ENCODE measurements at places on chromosomes 16 and 17.

DNA sequence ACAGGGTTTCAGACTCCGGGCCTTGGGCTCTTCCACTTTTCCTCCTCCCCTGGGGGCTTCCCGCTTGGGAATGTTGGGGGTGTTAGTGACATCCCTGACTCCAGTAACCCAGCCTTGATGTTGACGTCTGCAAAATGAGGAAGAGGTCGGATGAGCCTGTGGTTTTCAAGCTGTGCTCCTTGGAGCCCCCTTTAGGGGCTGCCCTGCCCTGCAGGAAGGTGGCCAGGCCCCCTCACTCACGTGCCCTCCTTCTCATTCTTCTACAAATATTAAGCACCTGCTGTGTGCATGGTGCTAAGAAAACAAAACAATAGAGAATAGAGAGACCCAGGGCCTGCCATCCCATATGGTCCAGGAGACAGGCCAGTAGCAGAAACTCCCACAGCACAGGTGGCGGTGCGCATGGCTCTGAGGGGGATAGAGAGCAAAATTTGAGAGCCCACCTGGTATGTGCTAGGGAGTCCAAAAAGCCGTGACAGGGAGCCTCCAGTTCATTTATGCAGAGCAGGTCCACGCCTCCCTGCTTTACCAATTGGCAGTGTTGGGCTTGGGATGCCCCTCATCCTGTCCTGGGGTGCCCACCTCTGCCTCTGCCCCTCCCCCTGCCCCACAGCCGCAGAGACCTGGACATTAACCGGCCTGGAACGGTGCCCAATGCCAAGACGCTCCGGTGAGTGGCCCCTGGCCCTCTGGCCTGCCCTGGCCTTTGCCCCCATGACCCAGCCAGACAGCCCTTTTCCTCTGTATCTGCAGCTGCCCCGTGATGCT lies 7.4 kb downstream of the NDRG4 start:
- no peak for DNase-seq

DNA sequence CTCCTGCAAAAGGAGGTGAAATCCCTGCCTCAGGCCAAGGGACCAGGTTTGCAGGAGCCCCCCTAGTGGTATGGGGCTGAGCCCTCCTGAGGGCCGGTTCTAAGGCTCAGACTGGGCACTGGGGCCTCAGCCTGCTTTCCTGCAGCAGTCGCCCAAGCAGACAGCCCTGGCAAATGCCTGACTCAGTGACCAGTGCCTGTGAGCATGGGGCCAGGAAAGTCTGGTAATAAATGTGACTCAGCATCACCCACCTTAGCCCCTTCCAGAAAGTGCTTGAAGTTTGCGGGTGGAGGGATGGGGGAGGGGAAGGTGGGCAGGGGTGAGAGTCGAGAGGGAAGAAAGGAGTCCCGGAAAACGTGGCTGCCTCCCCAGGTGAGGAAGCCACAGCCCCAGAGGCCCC lies 2.1 kb downstream of the MC1R start:
- no peak for DNase-seq

- DNase-seq: no peak
Observed at GRCh38 chr16:4915226-4915761, 21.7 kb downstream of the PPL start.

- no peak for DNase-seq
Observed at GRCh38 chr17:80008383-80008840, 27.3 kb downstream of the TBC1D16 start.

- no peak for DNase-seq
Observed at GRCh38 chr17:30304778-30305177, 13.0 kb upstream of the BLMH start.

DNA sequence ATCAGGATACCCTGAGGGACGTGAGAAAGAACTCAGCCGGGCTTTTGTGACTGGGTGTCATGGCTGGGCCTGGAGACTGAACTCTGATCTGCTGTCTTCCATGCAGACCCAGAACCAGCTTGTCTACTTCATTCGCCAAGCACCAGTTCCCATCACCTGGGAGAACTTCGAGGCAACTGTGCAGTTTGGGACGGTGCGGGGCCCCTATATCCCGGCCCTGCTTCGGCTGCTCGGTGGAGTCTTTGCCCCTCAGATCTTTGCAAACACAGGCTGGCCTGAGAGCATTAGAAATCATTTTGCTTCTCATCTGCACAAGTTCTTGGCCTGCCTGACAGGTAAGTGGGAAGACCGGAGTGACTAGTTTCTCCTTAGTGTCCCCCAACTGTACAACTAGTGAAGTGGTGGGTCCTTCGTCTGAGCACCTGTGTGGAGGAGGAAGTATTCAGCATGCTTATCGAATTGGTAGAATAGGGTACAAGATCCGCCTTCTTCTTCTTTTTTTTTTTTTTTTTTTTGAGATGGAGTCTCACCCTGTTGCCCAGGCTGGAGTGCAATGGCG lies 15.5 kb downstream of the DNAH2 start:
- DNase-seq: no peak

GRCh38 chr16:57185446-57185944 lies 344 bp downstream of the PSME3IP1 start:
- no peak for DNase-seq

DNA sequence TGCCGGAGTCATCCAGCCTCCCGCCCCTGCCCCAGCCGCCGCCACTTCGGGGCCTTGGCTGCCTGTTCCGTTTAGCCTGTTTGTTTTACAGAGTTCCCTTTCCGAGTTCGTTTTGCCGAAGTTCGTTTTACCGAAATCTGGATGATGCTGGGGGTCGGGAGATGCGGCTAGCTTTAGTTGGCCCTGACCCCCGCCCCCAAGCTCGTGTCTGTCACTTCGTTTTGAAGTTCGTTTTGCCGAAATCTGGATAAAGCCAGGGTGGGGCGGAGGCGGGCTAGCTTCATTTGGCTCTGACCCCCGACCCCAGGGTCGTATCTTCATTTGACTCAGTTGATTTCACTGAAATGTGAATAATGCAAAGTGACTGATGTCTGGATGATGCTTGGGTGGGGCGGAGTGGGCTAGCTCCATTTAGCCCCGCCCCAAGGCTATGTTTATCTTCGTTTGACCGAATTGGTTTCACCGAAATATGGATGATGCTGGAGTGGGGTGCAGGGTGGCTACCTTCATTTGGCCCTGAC lies 591 bp downstream of the PSMD7 start:
- DNase-seq: no peak

DNA sequence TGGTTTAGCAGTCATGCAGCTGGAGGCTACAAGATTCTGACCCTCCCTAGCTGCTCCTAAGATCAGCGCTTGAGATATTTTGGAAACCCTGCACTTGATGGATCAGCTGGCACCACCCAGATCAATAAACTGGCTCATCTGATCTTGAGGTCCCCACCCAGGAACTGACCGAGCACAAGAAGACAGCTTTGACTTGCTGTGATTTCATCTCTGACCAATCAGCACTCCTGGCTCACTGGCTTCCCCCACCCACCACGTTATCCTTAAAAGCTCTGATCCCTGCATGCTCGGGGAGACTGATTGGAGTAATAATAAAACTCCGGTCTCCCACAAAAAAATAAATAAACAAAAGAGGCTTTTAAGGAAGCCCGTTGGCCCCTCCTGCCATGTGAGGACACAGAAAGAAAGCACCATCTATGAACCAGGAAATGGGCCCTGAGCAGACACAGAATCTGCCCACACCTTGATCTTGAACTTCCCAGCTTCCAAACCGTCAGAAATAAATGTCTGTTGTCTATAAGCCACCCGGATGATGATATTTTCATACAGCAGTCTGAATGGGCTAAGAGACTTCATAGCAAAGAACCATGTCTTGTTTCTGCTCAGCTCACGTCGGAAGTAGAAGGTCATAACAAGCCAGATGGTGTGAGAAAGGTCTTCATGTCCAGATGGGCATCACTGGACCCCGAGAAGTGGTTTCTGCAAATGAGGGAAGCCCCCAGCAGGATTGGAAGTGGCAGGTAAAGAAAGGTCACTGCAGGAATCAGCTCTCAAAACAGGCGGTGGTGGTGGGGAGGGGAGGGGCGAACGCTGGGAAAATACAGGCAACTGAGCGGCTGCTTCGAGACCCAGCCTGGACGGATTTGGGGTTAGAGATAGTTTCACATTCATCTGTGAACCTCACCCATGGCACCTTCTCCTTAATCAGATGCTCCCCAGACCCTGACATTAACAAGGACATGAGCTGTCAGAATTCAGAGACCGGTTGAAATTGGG lies 19.8 kb upstream of the RPH3AL start:
- no peak for DNase-seq

GRCh38 chr17:77821114-77821513 lies 137.4 kb upstream of the TNRC6C start:
- peak; percentile 41 for DNase-seq

GRCh38 chr16:6541267-6541666 lies 791.4 kb upstream of the RBFOX1 start:
- no peak for DNase-seq

- DNase-seq: no peak
Observed at GRCh38 chr17:55219934-55220333, 44.8 kb upstream of the HLF start.

GRCh38 chr17:77308861-77309726 lies 168.3 kb downstream of the SEC14L1 start:
- no peak for DNase-seq

DNA sequence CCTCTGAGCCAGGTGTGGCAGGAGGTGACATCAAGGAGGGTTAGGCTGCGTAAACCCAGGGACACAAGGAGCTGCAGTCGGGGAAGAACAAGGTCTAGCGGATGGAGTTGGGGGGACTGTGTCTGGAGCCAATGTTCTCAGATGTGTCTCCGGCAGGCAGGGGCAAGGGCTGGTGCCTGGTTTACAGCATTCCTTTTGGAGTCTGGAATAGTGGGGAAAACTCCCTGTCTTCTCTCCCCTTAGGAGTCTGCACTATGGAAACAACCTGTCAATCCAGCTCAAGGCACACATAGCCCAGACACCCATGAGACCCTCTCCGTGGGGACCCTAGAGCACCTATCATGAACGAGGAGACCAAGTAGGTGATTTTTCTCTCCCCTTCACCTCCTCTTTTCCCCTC lies 27.5 kb downstream of the NLRC5 start:
- no peak for DNase-seq

GRCh38 chr17:6057562-6057961 lies 12.6 kb upstream of the WSCD1 start:
- no peak for DNase-seq

GRCh38 chr16:66143415-66143814 lies 223.1 kb upstream of the CDH5 start:
- no peak for DNase-seq
